ENCODE measurements at places on chromosomes 1 and 21.
A peak's percentile ranks its signal among the peaks of the same experiment; 100 is the strongest.

DNA sequence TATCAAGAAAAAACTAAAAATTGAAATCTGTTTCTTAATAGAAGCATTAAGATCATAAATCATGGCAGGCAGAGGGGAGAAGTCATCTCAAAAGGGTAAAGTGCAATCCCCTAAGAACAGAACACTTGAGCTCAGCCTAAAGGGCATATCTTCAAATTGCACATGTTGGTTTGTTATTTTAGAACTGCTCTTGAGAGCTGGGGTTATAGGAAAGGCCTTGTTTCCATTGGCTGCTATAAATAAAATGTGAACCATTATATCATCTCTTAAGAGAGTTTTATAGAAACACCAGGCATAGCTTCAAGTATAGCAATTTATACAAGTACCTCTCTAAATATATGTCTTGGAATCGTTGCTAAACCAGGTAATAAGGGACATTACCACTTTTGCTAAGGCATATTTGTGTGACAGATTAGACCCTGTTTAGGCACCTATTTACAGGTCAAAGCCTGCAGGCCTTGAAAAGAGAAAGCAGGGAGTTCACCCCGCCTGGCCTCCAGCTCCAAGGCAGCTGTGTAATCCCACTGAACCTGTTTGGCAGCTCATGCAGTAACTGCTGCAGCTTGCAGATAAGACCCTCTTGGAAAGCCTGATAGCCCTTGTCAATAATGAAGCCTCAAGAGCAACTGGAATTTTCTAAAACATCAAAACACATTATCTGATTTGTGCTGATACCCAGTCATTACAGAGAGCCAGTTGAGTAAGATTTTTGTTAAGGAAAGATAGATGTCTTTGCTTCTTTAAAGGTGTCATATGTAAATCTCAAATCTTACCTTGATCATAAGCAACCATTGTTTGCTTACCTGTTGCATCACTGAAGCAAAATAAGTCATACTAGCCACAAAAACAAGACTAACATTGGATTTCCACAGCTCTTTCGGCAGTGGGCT lies 24.2 kb upstream of the SYDE2 start:
- no peak for DNase-seq

DNA sequence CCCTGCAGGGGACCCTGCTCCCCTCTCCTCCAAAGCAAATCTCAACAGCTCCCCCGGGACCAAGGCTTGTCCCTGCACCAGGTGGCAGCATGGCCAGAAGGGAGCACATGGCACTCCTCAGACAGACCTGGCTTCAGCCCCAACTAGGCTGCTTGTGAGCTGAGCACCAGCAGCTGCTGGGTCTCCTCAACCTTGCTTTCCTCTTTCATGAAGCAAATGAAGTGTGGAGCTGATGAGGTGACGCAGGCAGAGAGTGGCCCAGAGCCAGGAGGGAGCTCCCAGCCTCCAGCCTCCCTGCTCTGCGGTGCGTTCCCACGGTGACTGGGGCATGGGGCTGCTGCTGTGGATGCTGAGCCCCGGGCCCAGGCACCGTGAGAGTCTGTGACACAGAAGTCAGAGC lies 34.0 kb downstream of the MEGF6 start:
- peak; percentile 38 for DNase-seq

- DNase-seq: no peak
Measured at GRCh38 chr1:47821760-47822159, 175.4 kb downstream of the TRABD2B start.

DNA sequence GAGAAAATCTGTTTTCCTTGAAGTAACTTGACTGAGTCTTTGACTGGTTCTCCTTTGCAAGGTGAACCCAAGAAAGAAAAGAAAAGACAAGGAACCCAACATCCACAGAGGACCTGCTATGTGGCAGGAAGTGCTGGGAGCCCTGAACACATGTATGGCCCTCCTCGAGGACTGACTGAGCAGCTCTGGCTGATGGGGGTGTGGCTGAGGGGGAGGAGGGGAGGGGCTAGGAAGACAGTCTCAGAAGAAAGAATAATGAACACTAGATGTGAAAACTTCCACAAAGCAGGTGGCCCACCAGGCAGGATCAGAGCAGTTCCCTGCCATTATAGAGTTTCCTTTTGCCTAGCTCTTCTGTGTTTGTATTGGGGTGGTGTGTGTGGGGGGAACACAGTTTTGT lies 26.1 kb downstream of the NENF start:
- DNase-seq: no peak

- peak; percentile 76 for DNase-seq
Measured at GRCh38 chr1:108816049-108816893, 40.6 kb downstream of the AKNAD1 start.

DNA sequence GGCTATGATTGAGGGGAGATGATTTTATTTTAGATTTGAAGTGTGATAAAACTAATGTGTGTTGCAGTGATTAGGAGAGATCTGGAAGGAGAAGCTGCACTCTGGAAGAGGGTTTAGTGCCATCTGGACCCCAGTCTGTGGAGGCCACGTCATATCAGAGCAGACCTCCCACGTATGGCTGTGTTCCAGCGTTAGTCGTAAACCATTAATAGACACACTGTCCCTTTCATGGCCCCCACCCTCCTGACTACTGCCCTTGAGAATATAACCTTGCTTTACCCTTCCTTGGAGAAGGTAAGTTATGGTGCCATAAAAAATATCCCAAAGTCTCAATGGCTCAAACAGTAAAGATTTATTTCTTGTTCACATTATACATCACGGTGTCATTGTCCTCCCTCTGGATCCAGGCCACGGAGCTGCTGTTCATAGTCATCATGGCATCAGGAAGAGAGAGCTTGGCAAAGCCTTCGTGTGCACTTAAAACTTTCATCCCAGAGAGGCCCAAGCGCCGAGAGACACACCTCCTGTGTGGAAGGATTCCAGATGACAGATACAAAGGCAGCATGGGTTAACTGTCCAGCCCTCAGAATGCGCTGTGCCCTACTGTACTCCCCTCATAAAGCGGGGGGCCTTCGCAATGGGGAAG lies 33.2 kb downstream of the RHOU start:
- no peak for DNase-seq

- no peak for DNase-seq
Measured at GRCh38 chr1:12134716-12135115, 32.1 kb upstream of the TNFRSF1B start.

DNA sequence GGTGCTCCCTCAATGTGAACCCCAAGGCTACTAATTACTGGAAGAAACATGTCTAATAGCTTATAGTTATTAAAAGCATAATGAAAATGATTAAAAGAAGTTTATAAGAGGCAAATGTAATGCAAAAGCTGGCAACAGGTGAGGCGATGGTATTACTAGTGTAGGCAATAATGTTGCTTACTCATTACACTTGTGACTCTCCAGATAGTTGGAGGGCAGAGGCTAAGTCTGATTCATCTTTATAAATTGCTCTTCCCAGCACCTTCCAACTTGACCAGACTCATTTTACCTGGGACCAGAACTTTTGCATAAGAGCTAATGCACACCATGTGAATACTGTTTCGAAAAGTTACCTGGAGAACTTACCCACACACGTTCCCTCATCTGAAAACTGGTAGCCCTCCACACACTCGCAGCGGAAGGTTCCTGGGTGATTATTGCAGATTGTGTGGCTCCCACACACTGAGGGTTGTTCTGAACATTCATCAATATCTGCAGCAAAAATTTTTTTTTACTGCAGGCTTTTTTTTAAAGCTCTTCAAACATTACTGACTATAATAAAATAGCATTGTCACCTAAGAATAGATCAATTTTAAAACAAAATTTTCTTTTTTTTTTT lies 48.0 kb downstream of the NID1 start:
- DNase-seq: no peak

DNA sequence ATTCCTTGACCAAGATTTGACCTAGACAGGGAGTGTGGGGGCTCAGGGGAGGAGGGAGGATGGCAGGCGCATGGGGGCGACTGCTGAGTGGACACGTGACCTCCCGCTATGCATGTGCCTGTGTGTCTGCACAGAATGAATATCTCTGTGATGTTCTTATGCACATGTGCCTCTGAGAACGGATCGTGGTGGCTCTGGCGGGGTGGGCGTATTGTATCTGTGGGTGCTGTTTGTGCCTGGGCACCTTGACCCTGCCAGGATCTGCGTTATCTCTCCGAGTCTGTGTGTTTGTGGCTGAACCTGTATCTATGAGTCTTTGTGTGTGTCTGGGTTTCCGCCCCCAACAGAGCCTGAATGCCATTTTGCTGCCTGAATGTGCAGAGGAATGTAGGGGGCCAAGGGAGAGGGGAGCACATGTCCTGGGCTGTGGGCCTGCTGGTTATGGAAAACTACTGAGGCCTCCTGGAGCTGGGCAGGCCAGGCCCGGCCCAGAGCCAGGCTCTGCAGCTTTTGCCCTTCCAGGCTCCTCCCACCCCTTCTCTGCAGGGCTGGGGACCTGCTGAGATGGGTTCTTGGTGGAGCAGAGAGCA lies 102.5 kb downstream of the EBNA1BP2 start:
- no peak for DNase-seq

DNA sequence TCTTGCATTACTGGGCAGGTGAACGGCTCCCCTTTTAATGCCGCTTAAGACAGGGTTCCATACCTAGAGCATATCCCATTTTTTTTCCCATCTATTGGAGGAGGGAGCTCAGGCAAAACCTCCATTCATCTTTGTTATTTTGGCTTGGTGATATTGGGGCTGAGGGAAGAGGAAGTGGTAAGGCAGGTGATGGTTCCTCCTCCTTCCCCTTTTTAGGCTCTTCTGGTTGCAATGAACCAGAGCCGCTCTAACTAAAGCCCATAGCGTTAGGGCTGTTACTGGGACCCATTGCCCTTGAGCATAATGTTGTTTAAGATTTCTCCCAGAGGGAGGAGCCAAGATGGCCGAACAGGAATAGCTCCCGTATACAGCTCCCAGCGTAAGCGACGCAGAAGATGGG lies 21.1 kb downstream of the PYHIN1 start:
- DNase-seq: no peak

DNA sequence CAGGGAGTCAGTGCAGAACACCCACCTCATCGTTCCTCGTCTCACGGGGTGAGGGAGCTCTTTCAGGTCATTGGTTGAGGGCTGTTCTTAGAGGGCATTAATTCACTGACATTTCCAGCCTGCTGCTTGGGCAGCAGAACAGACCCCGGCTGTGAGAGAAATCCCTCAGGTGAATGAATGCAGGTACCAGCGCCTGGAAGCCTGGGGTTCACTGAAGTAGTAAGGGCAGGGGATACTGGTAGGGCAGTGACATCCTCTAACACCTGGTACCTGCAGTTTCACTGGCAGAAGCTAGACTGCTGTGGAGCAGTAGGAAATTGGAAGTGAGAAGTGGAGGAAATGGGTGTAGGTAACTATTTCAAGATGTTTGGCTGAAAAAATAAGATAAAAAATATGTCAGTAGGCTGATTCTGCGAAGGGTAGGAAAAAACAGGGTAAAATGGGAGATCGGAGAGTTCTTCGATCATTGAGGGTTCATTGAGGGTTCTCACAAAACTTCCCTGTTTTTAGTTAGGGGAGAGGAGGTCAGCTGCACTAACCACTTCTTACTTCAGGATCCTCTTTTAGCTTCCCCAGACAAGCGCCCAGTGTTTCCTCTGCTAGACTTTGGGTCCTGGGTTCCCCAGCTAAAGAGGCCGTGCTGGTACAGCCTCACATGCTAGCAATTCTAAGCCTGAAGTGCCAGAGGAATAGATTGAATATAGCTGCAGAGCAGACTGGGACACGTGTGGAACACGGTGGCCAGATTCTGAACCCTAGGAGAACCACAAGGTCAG lies 55.2 kb downstream of the RNF220 start:
- DNase-seq: no peak

DNA sequence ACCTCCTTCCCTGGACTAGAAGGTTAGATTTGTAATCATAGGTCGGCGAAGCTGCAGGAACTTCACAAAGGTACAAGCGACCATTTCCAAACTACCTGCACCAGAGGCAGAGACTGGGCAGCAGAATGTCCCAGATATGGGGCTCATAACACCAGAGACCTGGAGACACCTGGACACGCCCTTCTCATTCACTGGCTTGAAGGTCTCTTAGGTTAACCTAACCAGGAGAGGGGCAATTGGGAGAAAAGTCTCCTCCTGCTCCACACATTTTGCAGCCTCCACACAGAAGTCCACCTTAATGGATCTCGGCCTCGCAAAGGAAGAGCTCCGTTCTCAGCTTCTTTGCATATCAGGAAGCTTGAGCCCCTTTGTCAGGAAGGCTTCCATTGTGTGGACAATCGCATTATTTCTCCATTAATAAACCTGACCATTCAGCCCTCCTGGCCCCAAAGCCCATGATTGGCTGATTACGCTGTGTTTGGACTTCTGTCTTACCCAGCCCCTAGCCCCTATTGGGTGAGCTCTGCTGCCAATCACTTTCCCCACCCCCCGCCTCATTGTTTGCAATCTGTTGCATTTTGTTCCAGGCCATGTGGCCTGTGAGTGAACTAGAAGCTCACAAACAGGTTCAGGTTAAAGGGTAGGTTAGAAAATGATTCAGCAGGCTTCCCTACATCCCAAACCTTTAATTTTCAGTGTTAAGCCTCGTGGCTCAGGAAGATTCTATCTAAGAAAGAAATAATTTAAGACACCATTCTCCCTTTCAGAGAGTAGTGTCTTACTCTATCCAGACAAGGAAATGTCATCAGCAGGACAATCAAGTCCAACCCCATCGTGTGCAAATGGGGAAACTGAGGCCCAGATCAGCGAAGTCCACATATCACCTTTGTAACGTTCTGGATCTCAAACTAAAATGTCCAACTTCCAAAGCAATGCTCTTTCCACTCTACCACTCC lies 2.8 kb downstream of the MYCL start:
- peak; percentile 27 for DNase-seq

- DNase-seq: no peak
Measured at GRCh38 chr1:21313203-21313885, 23.1 kb upstream of the ECE1 start.

- no peak for DNase-seq
Measured at GRCh38 chr1:100799548-100799947, 80.0 kb downstream of the VCAM1 start.

DNA sequence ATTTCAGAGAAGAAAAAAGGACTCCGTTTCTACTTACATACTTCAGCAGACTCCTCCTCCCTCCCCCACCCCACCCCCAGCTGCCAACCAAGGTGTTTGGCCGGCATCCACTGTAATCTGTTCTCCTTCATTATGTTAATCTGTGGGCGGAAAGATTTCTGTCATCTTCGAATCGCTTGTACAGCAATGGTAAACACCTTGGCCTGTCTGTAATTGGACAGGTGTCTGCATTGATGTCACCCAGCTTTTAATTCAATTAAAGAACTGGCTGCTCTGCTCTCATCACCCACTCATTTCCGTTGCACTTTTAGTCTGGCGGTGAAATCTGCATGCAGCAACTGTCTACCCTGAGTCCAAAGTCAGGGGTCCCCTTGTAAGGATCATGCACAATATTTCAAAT lies 368.6 kb downstream of the USH2A start:
- no peak for DNase-seq

All from non-pigmented ciliary epithelial cell (primary cell).